ENCODE measurements at places on chromosomes 12 and 14. TPM values are rescaled to one million over a fixed set of nuclear protein-coding genes. Genes with fewer than 3 reads are reported as not detected.

GRCh38 chr12:111434049-111434448 is 28.3 kb downstream of the SH2B3 start:
- DNase-seq = no peak

DNA sequence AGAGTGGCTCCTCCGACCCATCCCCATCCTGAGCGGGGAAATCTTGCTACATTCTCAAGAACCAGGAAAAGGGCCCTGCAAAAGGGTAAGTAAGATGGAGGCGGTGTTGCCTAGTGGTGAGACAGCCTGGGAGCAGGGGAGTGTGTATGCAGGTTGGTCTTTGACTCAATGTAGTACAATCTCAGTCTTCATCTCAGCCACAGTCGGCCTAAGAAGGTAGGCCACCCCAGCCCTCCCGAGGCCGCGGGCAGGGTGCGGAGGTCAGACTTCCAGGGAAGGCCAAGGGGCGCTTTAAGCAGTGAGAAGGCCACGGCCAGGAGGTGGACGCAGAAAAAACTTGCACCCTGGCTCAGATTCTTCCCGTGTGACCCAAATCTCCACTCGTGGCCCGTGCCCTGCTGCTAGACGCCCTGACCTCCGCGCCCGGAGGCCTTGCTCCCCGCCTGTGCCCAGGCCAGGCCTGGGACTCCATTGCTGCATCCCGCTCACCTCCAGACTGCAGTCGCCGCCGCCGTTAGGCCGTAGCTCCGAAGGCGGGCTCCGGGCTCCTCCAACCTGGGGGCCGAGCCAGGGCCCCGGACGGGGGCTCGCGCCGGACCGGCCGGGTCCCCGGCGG is 435 bp downstream of the FOXM1 start:
- peak; percentile 20 for DNase-seq

DNA sequence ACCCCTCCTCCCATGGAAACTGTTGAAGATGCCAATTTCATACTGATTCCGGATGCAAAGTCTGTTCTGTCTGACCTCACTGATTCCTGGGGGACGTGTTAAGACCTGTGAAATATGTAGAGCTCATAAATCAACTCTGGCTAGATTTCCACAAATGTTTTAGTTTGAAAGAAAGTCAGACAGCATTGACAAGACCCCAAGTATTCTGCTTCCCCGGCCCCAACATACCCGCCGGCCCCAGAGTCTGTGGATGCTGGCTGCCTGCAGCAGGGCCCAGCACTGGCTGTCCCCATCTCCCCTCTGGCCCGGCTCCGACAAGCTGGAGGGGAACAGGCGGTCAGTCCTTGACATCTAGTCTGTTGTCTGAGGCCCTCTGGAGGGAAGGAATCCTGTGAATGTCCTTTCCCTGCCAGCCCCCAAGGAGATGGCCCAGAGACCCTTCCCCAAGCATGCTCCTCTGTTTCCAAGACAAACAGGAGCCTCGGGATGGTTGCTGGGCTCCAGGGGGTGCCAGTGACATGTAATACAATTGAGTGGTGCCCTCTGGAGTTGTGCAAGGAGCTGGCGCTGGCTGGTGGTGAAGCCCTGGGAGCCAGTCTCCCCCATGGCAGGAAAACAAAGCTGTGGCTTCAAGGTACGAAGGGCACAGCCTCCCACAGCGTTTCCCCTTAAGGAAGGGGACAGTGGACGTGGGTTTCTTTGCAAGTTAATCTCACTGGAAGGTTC is 22.3 kb downstream of the FBLN5 start:
- DNase-seq = no peak

Gene FAIM2
- not detected for total RNA-seq

Gene MAP1LC3B2
- total RNA-seq = 3.4 TPM

Gene RASSF8
- 70.1 TPM for total RNA-seq

DNA sequence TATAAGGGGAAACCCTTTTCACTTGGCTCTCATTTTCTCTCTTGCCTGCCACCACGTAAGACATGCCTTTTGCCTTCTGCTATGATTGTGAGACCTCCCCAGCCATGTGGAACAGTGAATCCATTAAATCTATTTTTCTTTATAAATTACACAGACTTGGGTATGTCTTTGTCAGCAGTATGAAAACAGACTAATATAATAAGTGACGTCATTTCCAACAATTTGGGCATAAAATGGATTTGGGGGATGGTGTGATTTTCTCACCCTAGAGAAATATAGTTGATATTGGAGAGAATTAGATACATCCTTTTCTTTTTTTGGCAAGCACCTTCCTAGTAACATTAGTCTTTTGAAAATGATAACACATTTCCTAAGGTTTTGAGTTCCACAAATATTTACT is 490.5 kb downstream of the TMEM132D start:
- no peak for DNase-seq

- DNase-seq = peak; percentile 64
Observed at GRCh38 chr14:65961004-65961403, 525.2 kb upstream of the CCDC196 start.

DNA sequence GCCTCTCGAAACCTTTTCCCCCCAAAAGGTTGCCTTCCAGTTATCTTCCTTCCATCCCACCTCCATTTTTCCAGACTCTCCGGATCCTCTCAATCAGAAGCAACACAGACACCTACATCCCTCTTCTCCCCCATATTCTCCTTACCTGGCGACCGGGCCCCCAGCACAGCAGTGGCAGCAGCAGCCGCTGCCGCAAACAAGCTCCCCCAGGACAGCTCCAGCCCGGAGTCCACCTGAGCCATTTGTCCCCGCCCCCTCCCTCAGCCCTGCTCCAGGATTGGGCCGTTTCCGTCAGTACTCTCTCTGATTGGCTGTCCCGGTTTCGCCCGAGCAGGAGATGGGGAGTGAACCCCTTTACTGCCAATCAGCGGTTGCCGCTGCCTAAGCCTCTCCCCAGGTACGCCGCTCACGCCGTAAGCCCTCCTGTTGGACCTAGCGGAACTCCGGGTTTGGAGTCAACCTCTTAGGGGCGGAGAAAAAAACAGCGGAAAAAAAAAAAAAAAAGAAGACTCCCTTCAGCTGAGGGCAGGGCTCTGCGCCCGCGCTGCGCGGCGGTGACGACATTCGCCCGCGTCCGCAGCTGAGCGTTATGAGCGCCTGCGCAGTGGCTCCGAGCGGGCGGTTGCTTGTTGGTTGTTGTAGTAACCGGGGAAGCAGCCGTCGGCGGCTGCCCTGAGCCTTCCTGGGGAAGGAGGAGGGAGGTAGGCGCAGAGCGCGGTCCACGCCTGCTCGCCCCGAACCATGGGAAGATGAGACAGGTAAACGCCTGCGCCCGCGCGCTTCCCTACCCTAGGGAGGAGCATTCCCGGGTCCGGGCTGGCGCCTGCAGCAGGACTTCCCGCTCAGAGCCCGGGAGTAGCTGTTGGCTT is at the start of the genes ERG28 and TTLL5:
Gene ERG28 (minus strand): TSS at position 247 of the 869 bp plus-strand sequence. CDS start 3,374 bp downstream, outside the sequence.
Gene TTLL5 (plus strand): TSS at position 617 of the 869 bp plus-strand sequence. CDS start 1,904 bp downstream, outside the sequence.
- peak; percentile 99 for DNase-seq

- no peak for DNase-seq
Observed at GRCh38 chr12:104785886-104786285, 172.2 kb downstream of the SLC41A2 start.

Gene TXNRD1
- 82.8 TPM for total RNA-seq

Gene ENDOU
- not detected for total RNA-seq

Gene DIO2
- 0.26 TPM for total RNA-seq

DNA sequence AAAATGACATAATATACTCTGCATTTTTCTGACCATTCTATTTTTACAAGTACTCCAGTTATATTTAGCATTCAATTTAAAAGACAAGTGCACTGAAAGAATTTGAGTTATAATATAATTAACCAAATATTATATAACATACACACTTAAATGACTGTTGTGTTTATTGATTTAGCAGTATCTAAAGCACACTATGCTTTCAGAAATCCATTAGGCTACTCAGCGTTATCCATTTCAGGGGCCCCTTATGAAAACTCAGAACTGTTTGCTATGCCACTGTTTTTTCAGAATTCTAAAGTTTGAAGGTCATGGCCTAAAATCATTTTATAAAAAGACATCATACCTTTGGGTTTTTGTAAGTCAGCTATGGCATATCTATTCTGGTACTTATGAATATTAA is 57.1 kb downstream of the HECTD4 start:
- DNase-seq = no peak

Gene GSG1
- total RNA-seq = not detected

DNA sequence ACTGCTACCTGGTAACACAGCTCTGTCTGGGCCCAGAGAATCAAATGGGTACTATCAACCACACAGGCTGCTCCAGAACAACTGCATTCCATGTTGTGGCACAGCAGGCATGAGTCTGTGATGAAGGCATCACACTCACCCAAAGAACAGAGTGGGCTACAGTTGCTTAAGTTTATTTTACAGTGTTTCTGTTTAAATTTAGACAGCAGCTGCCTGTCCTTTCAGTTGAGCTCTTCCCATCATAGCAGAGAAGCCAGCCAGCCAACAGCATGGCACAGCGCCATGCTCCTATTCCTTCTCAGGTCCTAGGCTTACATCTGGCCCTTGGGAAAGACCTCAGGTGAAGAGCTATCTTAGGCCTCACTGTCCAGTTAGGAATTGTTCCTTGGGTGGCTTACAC is 147.0 kb upstream of the FRMD6 start:
- DNase-seq = no peak

Gene RAN
- 1,467 TPM for total RNA-seq

Gene TEX52
- not detected for total RNA-seq

DNA sequence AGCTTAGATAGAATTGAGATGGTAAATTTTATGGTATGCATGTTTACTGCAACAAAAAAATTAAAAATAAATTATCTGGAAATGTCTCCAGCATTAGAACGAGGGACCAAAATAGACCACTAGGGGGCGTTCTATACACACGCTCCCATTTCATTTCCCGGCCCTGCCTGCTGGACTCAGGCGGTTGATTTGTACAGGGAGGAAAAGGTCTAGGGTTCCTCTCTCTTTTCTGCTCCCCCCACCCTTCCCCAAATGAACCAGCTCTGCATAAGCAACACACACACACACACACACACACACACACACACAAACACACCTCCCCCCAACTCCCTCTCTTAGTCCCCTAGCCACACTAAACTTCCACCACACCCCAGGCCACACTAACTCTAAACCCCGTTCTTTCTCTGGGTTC is 7.8 kb upstream of the DTX1 start:
- DNase-seq = peak; percentile 71

- peak; percentile 30 for DNase-seq
Observed at GRCh38 chr12:92624236-92624635, 78.6 kb upstream of the PLEKHG7 start.

GRCh38 chr12:84131076-84131475 is 781.5 kb downstream of the SLC6A15 start:
- DNase-seq = peak; percentile 40

All from MCF 10A (cell line).